ENCODE measurements at places on chromosomes 6 and 20.
A peak's percentile ranks its signal among the peaks of the same experiment; 100 is the strongest.

- no peak for DNase-seq
Measured at GRCh38 chr6:143732536-143732935, 54.8 kb downstream of the PHACTR2 start.

GRCh38 chr6:156662025-156662445 is 115.1 kb upstream of the ARID1B start:
- DNase-seq: peak; percentile 43

DNA sequence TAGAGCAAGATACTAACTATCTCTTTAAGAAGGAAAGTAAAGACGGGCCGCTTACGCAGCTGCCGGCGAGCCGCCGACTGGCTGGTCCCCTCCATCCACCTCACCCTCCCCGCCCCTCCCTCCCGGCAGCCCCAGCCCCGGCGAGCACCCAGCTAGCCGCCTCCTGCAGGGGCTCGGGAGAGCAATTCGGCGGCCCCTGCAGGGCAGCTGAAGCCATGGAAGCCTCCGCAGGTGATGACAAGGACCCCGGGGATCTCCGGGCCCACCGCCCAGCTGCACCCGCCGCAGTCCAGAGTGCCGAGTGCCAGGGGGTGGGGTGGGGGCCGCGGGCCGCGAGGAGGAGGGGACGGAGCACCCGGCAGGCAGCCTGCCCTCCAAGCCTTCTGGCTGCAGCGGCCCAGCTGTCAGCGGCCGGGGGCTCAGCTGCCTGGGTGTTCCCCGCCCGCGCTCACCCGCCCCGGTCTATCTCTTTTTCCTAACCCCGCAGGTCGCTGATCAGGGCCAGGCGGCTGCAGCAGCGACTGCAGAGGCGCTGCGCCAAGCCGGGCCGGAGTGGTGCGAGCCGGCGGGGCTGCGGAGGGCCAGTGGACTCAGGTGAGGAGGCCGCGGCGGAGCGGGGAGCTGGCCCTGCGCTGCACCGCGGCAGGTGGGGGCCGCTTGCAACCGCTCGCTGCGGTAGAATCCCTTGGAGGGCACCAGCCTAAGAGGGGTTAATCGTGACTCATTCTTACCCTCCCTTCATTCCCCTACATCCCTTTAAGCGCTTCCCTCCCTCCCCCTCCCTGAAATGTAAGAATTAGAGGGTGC is at the start of gene SNPH:
SNPH (plus strand) TSS at position 128 of the 807 bp plus-strand sequence. CDS start 29,946 bp downstream, outside the sequence.
- DNase-seq: peak; percentile 61

DNA sequence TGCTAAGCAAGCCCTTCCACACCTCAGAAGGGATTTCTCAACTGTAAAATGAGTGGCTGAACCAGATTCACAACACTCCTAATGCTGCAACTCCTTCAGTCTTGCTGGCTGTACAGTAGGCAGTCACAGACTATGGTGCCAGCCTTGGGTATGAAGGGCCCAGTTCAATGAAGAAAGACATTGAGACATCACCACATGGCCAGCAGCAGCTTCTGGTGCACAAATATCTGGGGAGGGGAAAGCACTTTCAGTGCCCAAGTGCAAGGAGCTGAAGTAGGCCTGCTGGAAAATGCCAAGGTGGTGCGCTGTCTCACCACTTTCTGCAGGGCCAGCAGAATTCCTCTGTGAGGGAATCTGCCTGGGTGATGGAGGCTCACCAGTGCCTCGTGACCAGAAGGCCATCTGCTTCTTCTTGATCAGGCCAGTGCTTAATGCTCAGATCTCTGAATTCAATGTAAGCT is 1.8 kb downstream of the PLA2G7 start:
- no peak for DNase-seq

GRCh38 chr6:33740794-33741193 is 5.9 kb downstream of the IP6K3 start:
- DNase-seq: no peak

GRCh38 chr6:65964261-65964660 is 257.2 kb upstream of the EYS start:
- DNase-seq: no peak

DNA sequence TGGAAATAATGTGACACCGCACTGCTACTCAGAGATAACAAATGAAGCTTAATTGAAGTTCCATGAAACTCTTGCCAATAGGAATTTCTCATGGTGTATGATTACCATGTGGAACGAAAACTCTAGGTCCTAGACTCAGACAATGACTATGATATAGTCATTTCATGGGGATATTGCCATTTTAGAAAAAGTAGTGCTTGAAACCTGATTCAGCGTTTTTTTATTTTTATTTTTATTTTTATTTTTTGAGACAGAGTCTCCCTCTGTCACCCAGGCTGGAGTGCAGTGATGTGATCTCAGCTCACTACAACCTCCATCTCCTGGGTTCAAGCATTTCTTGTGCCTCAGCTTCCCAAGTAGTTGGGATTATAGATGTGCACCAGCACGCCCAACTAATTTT is 253.9 kb downstream of the FARS2 start:
- no peak for DNase-seq

- DNase-seq: no peak
Measured at GRCh38 chr6:90691823-90692222, 105.0 kb upstream of the MAP3K7 start.

DNA sequence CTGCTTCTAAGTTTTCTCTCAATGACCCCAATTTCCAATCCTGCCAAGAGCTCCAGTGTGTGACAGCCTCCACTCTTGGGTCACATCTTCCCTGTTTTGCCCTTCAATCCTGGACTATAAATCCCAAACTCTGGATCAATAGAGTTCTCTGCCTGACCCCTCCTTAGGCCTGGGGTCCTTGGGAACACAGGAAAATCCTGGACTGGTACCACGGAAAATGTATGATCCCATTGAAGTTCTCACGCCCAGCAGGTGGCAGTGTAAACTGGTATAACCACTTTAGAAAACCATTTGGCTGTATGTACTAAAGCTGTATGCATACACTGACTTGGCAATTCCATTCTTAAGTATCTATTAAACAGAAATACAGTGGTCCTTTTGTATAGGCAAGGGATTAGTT is 98.0 kb downstream of the SNAP25 start:
- no peak for DNase-seq

- DNase-seq: no peak
Measured at GRCh38 chr20:56995635-56996075, 270.8 kb downstream of the BMP7 start.

DNA sequence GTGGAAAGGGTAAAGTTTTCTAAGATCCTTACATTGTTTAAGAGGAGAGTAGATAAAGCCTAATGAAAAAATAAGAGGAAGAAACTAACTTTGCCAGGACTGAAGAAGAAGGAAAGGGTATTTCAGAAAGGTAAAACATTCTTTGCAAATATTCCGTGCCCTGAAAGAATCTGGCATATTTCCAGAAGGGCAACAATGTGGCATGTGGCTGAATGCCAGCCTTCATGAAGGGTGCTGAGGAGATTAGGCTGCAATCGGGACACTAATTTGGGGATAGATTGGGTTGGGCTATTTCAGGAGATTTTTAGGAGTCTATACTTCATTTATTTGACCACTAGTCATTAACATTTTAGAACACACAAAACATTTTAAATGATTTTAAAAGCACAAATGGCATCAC is 16.2 kb upstream of the UFL1 start:
- DNase-seq: no peak

GRCh38 chr6:136613477-136613876 is 63.3 kb upstream of the MAP7 start:
- no peak for DNase-seq

DNA sequence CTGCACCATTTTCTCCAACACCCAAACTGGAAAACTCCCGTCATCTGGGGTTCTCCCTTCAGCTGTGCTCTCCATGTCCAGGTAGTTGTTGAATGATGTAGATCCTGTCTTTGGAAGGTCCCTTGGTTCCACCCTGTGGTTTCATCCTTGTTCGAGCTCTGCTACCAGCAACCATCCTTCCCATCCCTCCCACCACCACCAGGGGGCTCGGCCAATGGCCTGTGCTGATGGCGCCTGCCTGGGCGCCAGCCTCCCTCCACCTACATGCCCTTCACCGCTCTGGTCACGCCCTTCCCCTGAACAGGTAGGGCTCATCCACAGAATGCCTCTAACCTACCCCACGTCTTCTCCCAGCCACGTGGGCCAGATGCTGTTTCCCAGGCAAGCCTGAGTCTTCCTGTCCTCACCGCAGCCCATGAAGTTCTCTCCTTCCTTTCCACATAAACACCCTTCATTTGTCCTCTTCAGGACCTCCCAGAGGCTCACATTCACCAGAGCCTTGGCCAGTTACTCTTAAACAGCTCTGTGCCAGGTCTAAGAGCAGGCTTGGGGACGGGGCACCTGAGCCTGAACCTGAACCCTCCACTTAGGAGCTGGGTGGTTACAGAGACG is 75.1 kb upstream of the DUSP22 start:
- no peak for DNase-seq

DNA sequence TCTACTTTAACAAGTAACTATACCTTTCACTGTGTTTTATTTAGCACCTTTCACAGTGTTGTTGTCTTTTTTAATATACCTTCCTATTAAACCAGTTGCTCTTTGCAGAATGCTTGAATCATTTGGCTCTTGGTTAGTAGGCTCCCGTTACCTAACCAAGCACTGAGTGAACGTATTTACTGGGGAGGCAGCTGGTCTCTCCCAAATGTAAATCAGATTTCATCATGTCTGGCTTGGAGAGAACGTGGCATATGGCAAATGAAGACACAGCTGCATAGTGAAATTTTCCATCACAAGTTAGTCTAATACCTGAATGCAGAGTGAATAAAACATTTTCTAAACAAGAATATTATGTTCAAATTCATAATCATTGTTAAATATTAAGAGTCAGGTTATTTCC is 12.4 kb downstream of the HTR1E start:
- no peak for DNase-seq

GRCh38 chr6:42030585-42031506 is 19.5 kb upstream of the TAF8 start:
- no peak for DNase-seq

- DNase-seq: no peak
Measured at GRCh38 chr20:1330075-1330830, 1.3 kb upstream of the SDCBP2 start.

DNA sequence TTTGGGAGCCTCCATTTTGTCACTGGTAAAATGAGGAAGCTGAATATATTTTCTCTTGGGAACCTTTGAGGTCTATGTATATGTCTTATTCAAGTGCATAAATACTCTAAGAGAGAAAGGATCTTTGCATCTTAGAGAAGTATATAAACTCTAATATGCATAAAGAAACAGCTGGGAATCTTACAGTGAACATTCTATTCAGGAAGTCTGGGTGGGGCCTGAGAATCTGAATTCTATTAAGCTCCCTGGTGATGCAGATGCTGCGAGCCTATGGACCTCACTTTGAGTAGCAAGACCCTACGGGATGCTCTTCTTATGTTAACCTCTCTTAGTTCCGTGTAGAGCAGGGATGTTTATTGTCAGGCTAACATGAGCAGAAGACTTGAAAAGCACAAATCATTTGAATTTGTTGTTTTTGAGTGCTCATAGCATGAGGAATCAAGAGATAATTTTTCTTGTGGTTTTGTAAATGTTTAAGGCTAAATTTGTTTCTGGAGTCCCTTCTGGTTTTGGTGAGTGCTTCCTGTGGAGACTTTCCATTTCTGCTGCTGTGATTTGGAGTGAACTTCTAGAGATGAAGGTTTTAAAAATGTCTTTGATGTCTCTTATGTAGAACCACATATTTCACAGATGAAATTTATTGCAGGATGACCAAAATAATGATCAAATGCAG is 281.2 kb upstream of the JAG1 start:
- DNase-seq: no peak

DNA sequence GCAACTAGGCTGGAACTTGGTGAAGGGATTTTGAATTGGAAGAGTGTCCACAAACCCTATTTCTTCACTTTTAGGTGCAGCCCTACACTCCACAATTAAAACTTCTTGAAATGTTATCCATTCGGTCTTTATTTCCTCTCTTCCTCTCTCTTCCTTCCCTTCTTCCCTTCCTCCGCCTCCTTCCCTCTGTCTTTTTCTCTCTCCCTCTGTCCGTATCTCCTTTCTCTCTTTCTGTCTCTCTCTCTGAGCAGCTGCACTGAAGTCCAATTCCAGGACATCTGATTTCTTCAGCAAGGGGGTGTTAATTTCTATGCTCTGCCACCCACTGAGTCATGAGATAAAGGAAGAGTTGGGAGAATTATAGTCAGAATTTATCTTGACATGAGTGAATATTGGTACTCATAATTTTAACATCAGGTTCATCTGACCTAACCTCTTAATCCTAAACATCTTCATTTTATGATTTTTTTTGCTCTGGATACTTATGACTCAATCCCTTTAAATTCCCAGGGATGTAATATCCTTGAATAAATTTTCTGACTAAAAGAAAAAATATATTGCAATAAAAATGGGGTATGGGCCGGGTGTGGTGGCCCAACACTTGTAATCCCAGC is 84.2 kb downstream of the BCAS1 start:
- DNase-seq: no peak

GRCh38 chr6:167268683-167269280 is 22.3 kb upstream of the UNC93A start:
- DNase-seq: no peak

DNA sequence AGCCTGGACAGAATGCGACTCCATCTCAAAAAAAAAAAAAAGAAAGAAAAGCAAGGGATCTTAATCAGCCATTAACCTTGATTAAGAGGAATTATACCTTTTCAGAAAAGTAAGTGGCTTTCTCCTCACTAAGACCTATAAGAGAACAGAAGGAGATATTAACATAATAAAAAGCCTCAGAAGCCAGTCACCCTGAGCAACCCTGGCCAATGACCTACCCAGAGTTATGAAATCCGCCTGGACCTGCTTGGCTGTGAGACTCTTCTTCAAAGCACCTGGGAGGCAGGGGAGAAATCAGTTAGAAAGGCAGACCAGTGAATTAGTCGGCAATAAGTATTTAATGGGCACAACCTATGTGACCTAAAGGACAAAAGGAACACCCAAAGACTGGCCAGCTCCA is 32.7 kb upstream of the C20orf203 start:
- no peak for DNase-seq

GRCh38 chr6:24500683-24501082 is 5.9 kb downstream of the ALDH5A1 start:
- DNase-seq: no peak

- DNase-seq: no peak
Measured at GRCh38 chr6:65814071-65814470, 107.0 kb upstream of the EYS start.

DNA sequence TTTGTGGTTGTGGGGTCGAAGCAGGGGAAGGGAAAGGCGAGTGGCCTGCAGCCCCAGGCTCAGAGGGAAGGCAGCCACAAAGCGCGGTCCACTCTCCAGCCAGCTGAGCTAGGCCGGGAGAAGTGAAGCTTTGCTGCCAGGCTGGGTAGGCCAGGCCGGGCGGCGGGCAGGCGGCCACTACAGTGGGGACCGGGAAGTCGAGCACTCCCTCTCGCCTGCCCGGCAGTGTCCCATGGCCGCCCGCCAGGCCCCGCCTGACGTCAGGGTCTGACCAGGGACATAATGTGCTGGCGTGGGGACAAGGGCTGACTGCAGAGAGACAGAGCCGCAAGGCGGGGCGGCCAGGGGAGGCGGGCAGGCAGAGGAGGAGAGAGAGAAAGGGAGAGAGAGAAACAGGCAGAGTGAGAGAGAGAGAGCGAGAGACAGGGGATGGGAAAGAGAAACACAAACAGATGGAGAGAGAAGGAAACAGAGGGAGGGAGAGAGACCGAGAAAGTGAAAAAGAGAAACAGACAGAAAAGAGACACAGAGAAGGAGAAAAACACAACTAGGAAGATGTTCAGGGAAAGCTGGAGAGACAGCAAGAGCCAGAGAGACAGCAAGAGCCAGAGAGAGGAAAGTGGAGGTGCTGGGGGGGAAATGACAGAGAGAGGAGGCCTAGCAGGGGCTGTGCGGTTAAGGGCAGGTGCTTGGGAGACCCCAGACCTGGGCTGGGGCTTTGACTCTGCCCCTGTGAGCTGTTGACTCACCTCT is 94.5 kb upstream of the PTPN1 start:
- no peak for DNase-seq

GRCh38 chr6:166486536-166486880 is 100.0 kb downstream of the RAMACL start:
- no peak for DNase-seq
